ENCODE measurements at places on chromosomes 6 and 20.
A peak's percentile ranks its signal among the peaks of the same experiment; 100 is the strongest.

DNA sequence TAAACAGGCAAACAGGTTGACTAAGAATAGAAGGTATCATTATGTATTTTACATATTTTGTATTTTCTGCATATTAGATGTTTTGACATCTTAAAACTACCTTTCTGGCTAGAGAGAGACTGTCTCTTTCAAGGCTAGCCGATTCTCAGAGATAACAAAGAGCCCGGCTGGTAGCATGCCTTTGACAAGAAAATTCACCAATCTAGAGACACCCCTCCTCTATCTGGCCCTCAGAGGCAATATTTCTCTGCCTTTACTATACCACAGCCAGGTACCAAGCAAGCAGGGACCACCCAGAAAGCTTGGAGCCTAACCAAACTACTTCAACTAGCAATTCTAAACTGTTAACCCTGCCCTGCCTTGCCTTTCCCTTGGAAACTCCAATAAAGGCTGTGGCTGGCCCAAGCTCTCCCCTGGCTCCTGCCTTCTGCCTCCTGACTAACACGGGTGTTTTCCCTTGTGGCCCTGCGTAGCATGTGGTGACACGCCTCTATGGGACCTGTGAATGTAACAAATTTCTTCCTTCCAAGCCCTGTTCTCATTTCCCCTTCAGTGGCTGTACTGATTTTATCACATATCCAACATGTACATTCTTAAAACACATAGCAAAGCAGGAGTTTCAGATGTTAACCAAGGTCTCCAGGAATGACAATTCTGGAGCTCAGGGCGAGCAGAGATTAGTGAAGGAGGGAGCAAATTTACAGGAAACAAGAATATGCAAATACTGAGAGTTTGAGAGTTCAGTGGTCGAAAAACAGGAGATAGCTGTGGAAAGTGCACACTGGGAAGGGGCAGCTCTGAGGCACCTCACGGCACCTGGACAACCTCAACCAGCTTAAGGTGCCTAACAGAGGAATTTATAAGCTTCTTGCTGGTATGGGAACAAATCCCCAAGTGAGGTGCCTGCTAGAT lies 120.8 kb downstream of the BACH2 start:
- DNase-seq: no peak

DNA sequence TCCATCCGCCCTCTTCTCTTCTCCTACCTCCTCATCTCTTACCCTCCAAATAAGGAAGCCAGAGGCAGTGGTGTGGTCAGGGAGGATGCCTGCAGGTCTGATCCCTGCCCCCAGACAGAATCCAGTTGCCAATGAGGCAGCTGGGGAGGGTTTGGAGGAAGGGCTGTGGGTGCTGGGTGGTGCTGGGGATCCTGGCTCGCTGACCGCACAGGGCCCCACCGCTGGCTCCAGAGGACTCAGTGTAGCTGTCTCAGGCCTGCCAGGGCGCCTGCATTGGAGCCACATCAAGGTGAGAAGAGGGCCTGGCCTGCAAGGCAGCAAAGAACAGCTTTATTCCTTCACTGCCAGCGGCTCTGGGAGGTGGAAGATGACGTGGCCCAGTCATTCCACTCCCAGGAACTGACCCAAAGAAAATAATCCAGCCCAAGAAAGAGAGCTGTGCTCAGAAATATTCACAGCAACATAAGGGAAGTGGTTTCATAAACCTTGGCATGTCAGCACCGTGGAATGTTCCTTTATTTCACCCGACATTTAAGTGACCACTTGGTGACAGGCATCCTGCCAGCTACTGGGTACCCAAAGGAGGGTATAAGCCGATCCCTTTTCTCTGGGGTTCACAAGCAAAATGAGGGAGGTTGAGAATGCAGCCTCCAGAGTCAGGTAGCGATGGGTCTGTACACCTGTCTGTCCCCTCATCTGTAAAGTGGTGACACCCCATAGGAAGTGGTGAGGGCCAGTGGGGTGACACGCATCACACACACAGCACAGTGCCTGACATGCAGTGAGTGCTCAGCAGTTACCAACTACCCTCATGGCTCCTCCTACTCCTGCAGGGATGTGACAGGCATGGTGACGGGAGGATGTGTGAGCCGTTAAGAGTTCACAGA lies 125.1 kb downstream of the SNX5 start:
- DNase-seq: peak; percentile 64

- DNase-seq: no peak
These were observed 13.9 kb downstream of the CCN2 start for GRCh38 chr6:131937226-131937625.

- DNase-seq: no peak
These were observed 19.6 kb downstream of the GPLD1 start for GRCh38 chr6:24469811-24470210.

DNA sequence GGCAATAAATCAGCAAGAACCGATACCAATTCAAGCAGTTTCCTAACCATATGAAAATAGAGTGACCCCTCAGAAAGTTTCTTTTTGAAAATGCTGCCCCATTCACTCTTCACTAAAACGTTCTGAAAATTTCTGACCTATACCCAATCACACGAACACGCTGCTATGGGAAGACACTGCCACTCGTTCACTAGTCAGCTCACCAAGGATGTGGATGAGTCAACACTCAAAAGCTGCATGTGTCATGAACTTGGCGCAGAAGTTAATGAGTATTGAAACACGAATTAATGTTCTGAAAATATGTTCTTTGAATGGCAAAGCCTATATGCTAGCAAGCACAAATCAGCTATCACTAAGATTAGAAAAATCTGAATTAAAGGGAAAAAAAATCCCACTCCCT lies 84.2 kb downstream of the PREP start:
- DNase-seq: no peak

GRCh38 chr20:9491324-9491723 lies 23.1 kb upstream of the LAMP5 start:
- no peak for DNase-seq

DNA sequence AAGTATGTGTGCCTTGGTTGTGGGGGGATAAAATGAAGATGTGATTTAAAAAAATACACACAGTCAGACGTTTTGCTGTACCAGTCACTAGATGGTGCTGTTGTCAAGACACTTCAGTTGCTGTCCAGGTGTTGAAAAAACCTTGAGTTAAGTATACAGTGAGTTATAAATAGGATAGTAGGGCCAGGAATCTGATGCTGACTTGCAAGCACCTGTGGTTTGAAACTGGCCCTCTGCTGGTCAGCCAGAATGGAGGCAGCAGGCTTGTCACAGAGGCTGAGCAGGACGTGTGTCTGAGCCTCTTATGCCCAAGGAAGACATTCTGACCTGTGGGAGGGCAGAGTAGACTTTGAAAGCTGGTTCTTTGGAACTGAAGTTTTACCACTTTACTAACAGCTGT lies 27.8 kb downstream of the RNF8 start:
- DNase-seq: peak; percentile 47

DNA sequence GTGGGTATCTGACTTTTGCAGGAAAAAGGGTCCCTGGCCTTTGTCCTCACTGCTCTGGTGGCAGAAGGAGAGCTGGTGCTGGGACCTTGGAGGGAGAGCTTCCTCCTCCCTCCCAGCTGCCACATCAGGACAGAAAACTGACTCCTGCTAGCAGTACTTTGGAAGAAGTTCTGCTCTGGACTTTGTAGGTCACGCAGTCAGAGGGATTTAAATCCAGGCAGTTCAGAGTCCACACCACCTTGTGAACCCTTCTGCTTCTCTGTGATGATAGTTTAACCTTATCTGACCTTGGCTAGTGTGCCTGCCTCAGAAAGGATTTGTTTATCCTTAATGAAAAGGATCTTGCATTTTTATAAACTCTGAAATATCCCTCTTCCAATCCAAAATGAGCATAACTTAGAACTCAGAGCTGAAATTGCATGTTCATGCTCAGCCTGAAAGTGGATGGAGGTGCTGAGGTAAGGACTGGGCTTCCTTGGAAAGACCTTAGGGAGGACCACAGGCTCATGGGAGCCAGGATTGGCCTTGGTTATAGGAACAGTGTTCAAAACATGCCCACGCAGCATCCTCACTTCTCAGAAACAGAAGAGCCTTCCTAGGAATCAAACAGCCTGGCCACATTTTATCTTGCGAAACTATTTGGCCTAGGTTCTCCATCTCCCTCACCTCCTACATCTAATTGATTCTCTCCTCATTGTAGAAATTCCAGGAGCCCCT lies 123.9 kb upstream of the SASH1 start:
- DNase-seq: no peak

DNA sequence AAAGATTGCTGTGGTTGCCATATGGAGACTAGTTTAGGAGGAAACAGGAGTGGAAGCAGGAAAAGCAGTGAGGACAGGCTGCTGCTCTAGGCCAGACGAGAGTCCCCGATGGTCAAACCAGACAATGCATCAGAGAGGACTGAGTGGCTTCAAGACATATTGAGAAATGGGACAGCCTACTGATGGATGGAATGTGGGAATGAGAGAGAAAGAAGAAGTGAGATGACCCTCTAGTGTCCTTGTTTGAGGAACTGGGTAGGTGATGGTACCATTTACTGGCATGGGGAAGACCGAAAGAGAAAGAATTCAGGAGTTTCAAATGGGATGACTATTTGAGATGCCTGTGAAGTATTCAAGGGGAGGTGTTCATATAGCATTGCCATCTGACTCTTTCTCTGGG lies 111.8 kb upstream of the LAMP5 start:
- DNase-seq: no peak

DNA sequence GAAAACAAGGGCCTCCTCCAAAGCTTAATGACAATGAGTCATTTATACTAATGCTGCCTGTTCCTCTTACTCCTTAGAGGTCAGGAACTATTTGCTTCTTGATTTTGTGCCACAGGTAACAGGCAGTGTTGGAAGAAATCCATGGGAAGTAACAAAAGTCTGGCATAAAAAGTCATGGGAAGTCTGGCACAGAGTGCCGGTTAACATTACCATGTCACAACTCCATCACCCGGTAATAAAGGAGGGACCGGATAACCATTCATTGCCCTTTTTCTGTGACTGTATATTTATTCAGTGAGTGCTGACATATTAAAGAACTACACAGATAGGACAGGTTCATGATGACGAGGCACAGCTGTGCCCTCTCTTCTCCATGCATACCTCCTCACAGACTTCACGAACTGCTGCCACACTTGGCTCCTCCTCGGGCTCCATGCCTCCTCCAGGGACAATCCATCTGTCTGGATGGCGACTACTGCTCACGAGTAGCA lies 50.9 kb downstream of the NUDT3 start:
- peak; percentile 74 for DNase-seq

- no peak for DNase-seq
These were observed 160.4 kb downstream of the BTBD9 start for GRCh38 chr6:38479331-38479730.

DNA sequence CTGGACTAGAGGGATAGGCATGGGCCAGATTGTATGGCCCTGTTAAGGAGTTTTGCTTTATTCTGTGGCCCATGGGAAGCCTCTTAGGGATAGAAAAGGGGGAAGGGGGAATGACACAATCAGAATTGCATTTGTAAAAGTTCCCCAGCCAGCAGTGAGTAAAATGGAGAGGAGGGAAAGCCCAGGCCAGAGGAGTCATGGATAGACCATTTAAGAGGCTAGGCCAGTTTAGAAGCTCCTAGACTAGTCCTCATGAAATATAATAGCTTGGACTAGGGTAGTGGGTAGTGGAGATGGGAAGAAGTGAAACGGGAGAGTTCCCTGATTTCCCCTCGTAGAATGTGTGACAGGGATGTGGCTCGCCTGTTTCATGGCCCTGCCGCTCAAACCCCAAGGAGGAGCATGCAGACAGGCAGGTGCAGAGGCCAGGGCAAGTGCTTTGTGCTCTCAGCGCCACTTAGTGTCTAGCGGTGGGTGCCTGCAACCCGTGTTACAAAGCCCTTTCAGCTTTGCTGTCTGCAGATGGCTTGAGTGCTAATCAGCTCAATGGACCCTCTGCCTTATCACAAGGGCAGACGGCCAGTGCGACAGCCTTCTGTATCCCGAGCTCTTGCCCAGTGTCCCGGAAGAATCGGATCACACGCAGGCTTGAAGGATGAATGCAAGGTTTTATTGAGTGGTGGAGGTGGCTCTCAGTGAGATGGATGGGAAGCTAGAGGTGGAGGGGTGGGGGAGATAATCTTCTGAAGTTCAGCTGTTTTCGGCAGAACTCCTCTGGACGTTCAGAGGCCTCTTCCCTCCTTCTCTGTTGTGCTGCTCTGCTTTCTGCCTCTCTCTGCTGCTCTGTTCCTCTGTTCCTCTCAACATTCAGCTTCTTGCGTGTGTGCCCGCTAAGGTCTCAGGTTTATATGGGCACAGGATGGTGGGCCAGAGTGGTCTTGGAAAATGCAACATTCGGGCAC lies 141.1 kb downstream of the CEP57L1 start:
- DNase-seq: no peak

GRCh38 chr6:3876101-3876500 lies 26.9 kb downstream of the FAM50B start:
- no peak for DNase-seq

- no peak for DNase-seq
These were observed 16.6 kb upstream of the CCDC167 start for GRCh38 chr6:37516076-37516919.

DNA sequence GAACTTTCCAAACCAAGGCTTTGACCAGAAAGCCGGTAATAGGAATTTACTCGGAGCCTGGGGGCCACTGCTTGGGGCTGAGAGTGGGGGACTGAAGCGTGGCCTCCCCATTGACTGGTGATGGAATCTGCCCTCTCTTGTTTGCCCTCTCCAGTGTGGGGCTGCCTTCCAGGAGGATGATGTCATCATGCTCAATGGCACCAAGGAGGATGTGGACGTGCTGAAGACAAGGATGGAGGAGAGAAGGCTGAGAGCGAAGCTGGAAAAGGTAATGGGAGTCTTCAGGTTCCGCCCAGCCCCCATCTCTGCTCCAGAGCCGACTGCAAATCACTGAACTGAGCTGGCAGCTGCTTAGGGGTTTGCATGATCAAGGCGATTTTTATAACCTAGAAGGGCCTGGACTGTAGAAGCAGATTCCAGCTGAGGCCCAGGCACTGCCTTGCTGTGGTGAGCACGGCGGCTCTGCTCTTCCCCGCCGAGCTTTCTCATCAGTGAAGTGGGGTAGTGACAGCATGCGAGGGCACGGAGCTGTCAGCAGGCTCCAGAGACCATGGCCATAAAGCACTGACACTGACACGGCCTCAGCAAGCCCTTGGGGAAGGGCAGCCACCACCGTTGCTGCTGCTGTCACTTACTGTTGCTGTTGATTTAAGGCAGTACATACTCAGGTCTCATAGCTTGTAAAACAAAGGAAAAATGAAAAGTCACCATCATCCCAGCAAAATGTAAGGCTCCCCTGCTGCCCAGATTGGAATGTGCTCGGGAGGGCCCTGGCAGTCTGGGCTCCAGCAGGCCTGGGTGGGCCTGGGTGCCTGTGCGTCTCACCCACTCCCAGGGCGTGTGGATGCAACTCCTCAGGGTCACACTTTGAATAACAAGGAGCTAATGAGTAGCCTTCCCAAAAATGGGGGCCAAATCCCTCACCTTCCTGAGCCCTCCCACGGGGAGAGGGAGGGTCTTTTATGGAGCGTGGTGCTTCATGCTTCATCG lies 11.1 kb upstream of the FAM209A start:
- DNase-seq: no peak

DNA sequence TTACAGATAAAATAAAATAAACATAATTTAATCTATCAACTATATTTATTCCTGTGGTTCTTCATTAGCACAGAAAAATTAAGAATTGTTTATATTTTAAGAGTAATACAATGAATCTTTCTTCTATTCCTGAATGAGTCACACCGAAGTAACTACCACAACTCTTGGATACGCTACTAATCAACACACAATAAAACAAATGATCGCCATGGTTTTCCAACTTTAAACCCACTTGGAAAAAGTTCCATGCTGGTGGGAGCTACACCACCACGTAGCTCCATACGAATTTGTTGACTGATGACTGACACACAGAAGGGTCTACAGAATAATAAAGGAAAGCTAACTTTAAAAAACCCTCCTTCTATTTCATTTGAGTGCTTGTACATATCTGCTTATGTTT lies 135.8 kb upstream of the NEDD9 start:
- DNase-seq: no peak
